Hematopoietic multipotent progenitor cell (in vitro differentiated cells): ENCODE measurements at places on chromosomes 7 and 10.

DNA sequence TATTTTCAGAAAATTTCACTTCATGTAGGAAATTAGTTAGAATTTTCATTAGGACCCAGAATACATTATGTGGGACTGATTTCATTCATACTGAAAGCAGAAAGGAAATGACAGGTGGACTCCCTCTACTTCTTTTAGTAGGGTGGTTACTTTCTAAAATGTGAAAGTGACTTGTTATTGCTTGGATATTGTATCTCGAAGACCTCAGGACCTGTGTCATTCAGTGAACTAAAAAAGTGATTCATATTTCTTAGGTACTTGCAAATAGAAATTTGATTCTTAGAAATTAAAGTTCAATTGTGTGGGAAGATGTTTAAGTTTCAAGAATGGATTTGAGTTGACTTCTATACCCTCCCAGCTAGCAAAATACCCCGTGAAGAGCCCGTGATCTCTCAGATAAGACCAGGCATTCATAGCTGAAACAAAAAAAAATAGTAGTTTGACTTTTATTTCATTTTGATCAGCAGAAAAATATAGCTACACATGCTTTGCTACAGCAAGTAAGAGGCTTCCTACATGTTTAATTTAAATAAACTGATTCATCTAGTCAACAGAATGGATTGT lies 1037.1 kb downstream of the GATA3 start:
- DNase-seq, result no peak

- DNase-seq, result no peak
Measured at GRCh38 chr10:17227367-17228090, 512 bp upstream of the VIM start.

DNA sequence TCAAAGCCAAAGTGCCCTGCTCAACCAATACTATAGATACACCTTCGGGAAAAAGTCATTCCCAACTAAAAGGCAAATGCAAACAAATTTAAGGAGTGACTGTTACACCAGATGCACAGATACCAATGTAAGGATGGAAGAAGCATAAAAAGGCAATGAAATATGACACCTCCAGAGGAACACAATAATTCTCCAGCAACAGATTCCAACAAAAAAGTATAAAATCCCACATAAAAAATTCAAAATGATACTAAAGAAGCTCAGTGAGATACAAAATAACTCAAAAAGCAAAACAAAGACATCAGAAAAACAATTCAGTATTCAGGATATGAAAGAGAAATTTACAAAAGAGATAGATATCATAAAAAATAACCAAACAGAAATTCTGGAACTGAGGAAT lies 44.1 kb upstream of the ASAH2 start:
- DNase-seq, result no peak

- no peak for DNase-seq
Measured at GRCh38 chr10:88104223-88104622, 240.8 kb downstream of the PTEN start.

GRCh38 chr10:80253266-80253962 lies 36.0 kb downstream of the MAT1A start:
- DNase-seq, result no peak

- no peak for DNase-seq
Measured at GRCh38 chr7:36182854-36183604, 30.0 kb downstream of the EEPD1 start.

DNA sequence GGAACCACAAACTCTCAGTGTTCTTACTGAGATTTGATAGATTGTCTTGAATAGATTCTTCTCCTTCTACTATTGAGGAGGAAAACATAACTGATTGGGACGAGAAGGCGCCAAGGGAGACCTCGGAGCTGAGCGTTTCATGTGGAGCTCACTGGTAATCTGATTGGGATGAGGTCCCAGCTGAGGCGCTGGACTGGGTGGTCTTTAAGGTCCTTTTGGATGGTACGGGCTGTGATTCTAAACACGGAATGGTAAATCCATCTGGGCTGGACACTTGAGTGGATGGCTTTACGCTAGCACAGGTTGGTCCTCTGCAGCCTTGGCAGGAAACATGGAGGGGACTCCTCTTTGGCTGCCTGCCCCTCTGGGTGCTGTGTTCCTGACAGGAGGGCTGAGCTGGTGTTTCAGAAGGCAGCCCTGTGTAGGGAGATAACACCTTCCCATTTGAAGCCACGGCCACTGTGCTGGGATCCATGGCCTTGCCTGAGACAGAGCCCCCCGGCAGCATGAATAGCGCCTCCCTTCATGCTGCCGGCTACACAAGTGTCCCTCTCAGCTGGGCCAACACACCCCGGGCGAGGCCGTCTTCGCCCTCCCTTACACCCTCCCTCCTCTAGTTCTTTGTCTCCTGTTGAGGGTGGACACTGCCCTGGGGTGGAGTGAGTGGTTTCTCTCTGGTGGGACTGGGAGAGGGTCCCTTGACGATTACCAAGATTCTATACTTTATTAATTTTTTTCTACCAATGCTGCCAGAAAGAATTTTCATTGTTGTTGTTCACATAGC lies 203.2 kb upstream of the SHH start:
- no peak for DNase-seq

DNA sequence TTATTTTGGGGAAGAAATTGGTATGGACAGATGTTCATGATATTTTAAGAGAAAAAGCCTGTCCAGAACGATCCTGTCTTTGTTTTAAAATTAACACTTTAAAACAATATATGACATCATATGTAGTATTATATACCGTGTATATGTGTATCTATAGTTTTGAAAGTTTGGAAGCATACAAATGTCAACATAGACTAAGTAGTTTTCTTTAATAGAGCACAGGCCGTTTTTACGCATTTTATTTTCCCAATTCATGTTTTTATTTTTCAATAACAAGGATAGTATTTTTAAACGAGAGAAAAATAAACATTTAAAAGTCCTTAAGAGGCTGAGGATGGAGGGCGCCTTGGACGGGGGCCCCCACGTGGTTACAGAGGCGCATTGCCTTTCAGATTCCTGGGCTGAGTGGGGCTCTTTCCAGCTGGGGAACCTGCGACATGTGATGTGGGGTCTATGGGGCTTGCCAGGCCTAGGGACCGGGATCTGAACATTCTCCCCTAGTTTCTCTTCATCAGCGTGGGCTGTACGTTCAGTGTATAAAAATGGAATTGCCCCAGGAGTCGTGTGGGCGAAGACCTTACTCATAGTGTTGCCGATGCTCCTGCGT lies 127.8 kb upstream of the ZNF746 start:
- no peak for DNase-seq

DNA sequence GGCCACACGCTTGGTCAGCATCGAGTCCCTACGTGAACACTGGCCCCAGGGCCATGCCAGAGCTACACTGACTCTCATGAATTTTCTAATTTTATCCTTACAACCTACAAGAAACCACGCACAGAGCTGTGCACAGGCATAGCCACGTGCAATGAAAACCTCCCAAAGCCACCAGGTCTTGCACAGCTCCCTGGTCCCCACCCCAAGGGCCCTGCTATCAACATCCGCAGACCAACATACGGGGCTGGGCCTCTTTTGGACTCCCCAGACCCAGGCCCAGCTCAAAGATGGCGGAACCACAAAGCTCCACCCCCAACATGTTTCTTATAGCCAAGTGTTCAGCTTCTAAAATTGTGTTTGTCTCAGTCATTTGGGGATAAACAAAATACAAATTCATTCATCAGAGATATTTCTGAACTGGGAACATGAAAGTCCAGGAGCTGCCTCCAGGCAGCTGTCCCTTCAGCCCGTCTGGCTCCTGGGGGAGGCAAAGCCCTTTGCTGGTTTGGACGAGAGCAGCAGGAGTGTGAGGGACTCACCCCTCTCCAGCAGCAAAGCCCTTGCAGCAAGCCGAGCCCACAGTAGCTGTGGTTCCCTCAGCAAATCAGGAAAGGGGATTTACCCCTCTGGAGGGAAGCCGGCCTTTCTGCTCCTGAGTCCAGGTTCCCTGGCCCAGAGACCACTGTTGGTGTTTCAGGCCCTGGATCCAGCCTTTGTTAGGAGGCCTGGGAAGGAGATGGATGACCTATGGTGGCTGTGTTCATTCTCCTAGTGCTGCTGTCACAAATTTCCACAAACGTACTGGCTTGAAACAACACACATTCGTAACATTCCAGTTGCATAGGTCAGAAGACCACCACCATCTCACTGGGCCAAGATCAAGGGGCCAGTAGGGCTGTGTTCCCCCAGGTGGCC lies 75.1 kb downstream of the OAT start:
- DNase-seq, result no peak

- DNase-seq, result no peak
Measured at GRCh38 chr10:87618566-87619423, 40.9 kb upstream of the PAPSS2 start.
